ENCODE measurements at places on chromosomes 11 and 22.

- DNase-seq, result no peak
Measured at GRCh38 chr11:31529701-31530100, 20.1 kb downstream of the ELP4 start.

DNA sequence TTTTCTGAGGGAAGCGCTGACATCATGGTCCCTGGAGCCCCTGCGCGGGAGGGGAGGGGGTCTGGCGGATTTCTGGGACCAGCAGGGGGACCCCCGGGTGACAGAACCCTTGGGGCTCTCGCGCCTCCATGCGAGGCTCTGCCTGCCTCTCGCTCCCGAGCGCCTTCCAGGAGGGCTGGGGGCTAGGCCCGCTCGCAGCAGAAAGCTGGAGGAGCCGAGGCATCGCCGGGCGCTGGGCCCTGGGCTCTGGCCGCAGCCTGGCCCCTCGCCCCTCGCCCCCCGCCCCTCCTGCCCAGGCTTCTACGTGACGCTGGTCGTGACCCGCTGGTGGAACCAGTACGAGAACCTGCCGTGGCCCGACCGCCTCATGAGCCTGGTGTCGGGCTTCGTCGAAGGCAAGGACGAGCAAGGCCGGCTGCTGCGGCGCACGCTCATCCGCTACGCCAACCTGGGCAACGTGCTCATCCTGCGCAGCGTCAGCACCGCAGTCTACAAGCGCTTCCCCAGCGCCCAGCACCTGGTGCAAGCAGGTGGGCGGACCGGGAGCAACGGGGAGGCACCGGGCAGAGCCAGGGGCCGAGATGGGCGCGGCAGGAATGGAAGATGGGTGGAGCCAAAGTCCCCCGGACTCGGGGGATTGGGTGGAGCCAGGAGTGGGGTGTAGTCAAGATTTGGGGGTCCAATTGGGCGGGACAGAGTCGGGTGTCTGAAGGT is 5.4 kb downstream of the BEST1 start:
- DNase-seq, result no peak

GRCh38 chr11:3632070-3632660 is 9.6 kb downstream of the ART5 start:
- no peak for DNase-seq

GRCh38 chr11:132559331-132560036 is 972.8 kb downstream of the OPCML start:
- DNase-seq, result no peak

DNA sequence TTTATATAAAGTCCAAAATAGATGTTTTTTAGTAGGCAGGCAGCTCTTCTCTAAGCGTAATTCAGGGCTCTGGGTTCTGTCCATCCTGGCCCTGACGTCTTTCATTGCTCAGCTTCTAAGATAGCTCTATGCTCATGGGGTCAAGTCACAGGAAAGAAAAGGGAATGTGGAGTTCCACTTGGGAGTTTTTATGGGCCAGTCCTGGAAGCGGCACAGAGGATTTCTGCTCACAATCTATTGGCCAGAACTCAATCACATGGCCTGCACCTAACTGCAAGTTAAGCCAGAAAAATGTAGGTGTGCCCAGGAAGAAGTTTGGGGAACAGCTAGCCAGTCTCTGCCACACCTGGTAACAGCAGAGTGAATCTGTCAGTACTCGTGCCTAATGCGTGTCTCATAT is 7.4 kb upstream of the ZBTB16 start:
- DNase-seq, result no peak

DNA sequence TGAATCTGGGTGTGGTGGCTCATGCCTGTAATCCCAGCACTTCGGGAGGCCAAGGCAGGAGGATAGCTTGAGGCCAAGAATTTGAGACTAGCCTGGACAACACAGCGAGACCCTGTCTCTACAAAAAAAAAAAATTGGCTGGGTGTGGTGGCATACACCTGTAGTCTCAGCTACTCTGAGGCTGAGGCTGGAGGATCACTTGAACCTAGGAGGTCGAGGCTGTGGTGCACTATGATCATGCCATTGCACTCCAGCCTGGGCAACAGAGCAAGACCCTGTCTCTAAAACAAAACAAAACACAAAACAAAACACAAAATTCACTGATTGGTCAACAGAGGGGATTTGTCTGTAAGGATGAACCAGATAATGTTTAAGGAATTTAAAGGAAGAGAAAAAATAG is 113.7 kb downstream of the STIM1 start:
- DNase-seq, result no peak

DNA sequence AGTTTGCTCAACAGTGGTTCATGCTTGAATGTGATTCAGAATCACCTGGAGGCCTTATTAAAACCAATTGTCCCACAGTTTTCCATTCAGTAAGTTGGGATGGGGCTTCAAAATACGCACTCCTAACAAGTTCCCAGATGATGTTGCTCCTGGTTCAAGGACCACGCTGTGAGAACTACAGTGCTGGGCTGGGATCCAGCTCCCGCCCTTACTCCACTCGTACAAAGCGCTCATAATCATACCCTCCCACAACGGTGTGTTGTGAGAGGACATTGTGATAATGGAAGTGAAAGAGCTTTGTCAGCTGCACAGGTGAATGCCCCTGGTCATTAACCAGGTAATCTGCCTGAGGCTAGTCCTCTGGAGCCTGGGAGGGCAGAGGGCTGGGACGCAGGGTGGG is 1.3 kb upstream of the CD82 start:
- no peak for DNase-seq

- DNase-seq, result peak; percentile 88
Measured at GRCh38 chr11:76807206-76807875, 24.2 kb downstream of the TSKU start.

GRCh38 chr22:21579474-21579851 is 11.9 kb downstream of the UBE2L3 start:
- DNase-seq, result no peak

DNA sequence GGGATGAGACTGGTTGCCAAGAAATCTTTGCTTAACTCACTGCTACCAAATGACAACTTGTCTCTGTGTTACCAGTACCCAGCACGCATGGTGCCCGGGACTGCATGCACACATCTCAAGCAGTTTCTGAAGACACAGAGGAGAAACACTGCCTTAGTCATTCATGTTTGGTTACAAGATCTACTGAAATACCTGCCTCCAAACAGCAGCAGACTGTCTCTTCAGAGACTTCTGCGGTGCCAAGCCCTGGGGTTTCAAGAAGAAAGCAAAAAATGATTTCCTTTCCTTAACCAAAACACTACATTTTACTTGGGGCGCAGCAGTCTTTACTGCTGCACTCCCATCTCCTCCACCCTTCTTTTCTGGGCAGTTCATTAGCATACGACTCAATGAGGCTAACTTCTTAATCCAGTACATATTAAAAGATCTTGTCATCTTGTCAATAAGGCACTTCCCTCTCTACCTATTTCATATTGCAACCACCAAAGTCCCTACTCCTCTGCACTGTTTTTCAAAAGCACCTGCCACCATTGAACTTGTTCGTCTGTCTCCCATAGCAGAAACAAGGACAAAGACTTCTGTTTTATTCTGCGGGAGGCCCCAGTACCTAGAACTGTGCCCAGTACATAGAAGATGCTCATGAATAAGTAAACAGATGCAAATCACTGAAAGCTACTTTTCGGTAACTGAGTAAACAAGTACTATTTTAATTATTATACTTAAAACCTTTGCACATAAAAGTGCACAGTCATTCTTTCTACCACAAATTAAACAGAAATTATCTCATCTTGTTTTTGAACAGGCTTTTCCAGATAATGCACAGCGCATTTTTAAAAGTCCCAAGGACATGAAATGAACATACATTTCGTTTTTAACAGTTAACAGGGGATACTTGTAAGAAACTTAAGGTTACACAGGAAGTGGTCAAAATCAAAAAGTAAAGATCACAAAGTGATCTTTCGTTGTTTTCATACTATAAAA is 4.0 kb downstream of the NAP1L4 start:
- DNase-seq, result peak; percentile 30

DNA sequence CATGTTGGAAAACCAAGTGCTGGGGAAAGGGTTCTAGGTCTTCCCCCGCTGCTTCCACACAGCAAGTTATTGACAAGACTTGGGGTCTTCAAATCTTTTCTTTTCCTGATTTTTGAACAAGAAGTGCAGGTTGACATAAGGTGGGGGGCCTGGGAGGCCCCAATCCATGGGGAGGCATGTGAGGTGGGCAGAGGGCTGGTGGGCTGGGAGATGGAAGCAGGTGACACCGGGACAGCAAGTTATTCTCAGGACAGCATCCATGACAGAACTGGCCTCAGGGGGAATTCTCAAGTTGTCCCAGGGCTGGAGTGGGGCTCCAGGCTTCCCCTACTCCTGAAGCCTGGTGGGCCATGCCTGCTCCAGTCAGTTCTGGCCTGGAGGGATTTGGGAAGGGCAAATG is 5.5 kb downstream of the FGF19 start:
- DNase-seq, result no peak
